Stimulated activated CD4-positive, alpha-beta T cell treated with anti-CD3 and anti-CD28 coated beads, TNF-alpha, amount 100 ng/mL, for 24 hours (primary cell): ENCODE measurements at places on chromosomes 11 and 22.

DNA sequence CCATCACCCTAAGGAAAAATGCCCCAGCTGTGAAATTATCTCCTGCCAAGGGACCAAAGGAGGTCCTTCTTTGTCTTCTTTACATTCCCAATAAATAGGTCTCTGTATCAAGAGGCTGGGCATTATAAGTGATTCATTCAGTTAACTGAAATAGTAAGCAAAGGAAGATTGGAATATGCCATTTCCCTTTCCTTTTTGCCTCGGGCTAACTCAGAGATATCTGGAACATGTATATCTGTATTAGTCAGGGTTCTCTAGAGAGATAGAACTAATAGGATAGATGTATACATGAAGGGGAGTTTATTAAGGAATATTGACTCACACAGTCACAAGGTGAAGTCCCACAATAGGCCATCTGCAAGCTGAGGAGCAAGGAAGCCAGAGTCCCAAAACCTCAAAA lies 15.3 kb upstream of the CWF19L2 start:
- DNase-seq, result no peak

- DNase-seq, result peak; percentile 18
Measured at GRCh38 chr22:41799486-41800347, 762 bp upstream of the CCDC134 start.

DNA sequence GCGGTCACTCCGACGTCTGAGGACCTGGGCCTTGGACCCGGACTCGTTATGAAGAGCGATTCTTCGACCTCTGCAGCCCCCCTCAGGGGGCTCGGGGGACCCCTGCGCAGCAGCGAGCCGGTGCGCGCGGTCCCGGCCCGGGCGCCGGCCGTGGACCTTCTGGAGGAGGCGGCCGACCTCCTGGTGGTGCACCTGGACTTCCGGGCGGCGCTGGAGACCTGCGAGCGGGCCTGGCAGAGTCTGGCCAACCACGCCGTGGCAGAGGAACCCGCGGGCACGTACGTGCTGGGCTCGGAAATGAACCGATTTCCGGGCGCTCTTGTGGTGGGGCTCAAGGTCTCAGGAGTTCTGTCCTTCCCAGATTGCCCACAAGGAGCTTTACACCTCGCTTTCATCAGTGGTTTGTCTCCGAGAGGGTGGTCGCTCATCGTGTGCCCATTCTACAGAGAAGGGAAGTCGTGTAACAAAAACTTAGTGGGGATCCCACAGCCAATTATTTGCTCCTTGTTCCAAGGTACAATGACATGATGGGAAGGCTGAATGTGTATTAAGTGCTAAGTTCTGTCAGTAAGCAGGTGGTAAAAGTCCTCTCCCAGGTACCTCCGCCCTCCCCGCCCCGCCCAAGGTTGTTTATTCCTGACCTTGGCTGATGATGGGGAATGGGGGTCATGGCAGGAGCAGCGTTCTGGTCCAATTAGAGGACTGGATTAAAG lies 695 bp downstream of the PEX26 start:
- no peak for DNase-seq

GRCh38 chr11:78131956-78132355 lies 7.5 kb downstream of the ALG8 start:
- DNase-seq, result no peak

- DNase-seq, result no peak
Measured at GRCh38 chr11:85040166-85040565, 587.0 kb downstream of the DLG2 start.

- no peak for DNase-seq
Measured at GRCh38 chr22:19884161-19884953, 29.7 kb upstream of the GNB1L start.

DNA sequence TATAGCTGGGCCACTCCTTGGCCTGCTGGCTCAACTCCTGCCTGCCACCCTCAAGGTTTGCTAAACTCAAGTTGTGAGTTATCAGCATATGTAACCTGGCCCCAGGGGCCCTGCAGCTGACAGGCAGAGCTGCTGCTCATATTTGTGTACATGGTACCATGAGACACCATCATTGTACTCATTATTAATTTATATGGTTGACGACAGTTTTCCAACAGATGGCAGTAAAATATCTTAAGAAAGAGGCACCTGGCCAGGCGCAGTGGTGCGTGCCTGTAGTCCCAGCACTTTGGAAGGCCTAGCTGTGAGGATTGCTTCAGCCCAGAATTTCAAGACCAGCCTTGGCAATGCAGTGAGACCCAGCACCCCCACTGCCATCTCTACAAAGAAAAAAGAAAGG lies 11.4 kb upstream of the DENND5A start:
- DNase-seq, result no peak

- no peak for DNase-seq
Measured at GRCh38 chr22:21714059-21714770, 21.4 kb downstream of the YPEL1 start.

DNA sequence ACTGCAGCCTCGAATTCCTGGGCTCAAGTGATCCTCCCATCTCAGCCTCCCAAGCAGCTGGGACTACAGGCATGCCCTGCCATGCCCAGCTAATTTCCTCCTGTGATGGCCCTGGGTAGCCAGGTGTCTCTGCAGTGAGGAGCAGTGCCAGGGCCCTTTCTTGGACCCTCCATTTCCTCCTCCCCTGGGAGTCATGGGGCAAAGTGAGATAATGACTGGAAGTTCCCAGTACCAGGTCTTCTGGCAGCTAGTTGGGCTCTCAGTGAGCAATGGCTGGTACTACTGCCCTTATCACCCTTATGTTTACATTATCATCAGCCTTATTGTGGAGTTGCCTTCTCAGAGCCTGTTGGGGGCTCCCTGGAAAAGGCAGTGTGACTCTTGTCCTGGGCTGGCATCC lies 17.6 kb downstream of the DAGLA start:
- no peak for DNase-seq

GRCh38 chr11:18790883-18791206 lies 753 bp downstream of the PTPN5 start:
- DNase-seq, result no peak

GRCh38 chr22:20531404-20532201 lies 24.2 kb downstream of the MED15 start:
- no peak for DNase-seq

GRCh38 chr11:134049303-134049702 lies 19.6 kb upstream of the JAM3 start:
- no peak for DNase-seq

- no peak for DNase-seq
Measured at GRCh38 chr22:48424201-48424627, 1403.5 kb downstream of the BRD1 start.

- DNase-seq, result no peak
Measured at GRCh38 chr22:27868732-27869282, 50.2 kb downstream of the PITPNB start.

DNA sequence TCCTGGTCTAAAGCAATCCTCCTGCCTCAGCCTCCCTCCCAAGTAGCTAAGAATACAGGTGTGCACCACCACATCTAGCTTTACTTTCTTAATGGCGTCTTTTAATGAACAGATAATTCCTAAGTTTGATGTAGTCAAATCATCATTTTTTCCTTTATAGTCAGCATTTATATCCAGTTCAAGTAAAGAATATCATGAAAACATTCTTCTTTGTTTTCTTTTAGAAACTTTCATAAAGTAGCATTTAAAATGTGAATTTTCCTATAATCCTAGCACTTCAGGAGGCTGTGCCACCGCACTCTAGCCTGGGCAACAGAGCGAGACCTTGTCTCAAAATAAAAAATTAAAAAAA lies 61.6 kb downstream of the RBFOX2 start:
- no peak for DNase-seq

- no peak for DNase-seq
Measured at GRCh38 chr22:39528080-39528661, 4.4 kb downstream of the RPS19BP1 start.

DNA sequence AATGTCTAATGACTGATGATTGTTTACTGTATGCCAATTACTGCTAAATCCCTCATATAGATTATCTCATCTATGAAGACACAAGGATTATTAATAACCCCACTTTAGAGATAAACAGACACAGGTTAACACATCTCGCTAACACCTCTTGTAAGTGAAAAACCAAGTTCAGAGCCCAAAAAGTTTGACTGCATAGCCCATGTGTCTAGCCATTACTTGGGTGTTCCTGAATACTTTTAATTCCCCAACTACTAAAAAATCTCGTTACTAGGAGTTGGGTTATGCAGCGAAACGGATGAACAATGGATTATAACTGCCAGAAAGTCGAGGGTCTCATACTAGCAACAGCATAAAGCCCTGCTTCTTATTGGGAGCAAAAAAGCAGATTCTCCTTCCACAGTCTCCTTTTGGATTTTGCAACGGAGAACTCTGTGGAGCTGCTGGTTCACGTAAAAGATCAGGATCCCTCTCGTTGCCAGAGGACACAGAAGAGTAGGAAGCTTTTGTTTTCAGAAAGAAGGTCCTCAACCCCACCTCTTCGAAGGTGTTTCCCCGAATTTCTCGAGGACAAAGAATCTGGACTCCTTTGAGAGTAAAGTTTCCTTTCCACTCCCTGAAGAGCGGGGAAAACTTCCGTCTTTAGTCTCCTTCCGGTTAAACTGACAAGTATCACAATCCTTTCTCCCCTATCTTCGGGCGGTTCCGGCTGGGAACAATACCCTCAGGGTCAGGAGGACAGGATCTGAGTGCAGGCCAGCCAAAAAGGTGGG lies 979 bp downstream of the ZBED5 start:
- peak; percentile 1 for DNase-seq

- no peak for DNase-seq
Measured at GRCh38 chr11:68714060-68714856, 29.9 kb downstream of the GAL start.

DNA sequence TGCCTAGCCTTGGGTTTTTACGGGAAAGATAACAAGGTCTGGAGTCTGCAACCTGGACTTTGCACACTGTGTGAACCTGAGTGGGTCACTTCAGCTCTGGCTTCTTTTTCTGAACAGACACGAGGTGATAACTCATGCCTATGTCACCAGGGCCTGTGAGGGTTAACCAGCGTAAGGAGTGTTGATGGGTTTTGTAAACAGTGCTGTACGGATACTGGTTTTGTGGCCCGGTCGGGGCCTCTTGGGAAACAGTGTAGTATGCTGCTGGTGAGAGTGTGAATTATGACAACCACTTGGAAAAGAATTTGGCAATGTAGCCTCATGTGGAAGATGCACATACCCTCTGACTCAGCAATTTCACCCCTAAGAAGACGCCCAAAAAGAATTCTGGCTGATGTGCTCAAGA lies 266.8 kb downstream of the MN1 start:
- no peak for DNase-seq

DNA sequence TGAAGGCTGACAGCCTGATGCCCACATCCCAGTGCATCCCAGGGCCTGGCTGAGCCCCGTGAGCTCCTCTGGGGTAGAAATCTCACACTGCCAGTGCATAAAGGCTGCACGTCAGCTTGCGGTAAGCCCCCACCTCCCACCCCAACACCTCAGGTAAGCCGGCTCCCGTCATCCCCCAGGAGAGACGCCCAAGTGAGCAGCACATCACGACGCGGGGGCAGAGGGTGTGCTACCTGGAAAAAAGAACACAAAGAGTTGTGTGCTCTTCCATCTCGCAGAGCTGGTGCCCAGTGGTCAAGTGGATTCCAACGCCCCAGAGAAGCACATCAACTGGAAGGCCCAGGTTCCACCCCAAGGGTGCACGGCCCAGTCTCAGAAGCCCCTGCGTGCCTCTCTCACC lies 50.0 kb downstream of the IGSF9B start:
- DNase-seq, result no peak

- DNase-seq, result no peak
Measured at GRCh38 chr22:17334059-17334458, 35.2 kb upstream of the CECR2 start.

- DNase-seq, result no peak
Measured at GRCh38 chr22:19525666-19526065, 1.5 kb upstream of the CLDN5 start.

DNA sequence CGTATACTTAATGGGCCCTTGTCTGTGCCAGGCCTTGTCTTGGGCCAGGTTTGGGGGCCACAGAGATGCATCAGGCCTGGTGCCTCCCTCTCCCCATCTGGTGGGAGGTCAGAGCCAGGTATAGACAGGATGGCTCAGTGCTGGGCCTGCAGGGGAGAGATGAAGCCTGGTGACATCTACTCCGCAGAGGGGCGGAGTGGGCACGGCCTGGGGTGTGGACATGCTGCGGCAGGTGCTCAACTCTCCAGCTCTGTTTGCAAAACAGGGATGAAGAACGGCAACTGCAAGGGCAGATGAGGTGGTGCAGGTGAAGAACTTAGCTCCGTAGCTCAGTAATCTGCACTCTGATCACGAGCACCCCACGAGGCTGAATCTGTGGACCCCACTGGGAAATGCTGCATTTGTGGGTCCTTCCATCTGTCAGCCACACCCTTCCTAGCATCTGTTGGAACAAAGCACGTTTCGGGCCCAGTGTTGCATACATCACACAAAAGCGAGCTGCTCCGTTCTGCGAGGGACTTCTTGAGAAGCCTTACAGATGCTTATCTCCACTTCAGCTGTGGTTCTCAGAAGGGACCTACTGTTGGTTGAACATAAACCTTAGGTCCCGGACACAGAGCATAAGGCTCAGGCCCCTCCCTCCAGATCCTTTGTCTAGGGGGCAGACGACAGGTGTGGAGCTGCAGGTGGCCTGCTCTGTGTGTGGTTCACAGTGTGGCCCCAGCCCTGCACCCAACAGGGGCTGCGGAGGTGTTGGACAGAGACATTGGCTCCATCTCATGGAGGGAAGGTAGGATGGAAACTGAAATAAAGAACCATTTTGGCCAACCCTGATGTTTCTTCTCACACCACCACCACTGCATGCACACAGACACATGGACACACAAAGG lies 78.3 kb downstream of the LRRC32 start:
- no peak for DNase-seq

GRCh38 chr11:64321533-64321932 lies 3.6 kb downstream of the PRDX5 start:
- no peak for DNase-seq

GRCh38 chr11:7536100-7536499 lies 22.3 kb downstream of the PPFIBP2 start:
- DNase-seq, result no peak

- DNase-seq, result no peak
Measured at GRCh38 chr11:72815110-72815618, 953 bp downstream of the ATG16L2 start.

DNA sequence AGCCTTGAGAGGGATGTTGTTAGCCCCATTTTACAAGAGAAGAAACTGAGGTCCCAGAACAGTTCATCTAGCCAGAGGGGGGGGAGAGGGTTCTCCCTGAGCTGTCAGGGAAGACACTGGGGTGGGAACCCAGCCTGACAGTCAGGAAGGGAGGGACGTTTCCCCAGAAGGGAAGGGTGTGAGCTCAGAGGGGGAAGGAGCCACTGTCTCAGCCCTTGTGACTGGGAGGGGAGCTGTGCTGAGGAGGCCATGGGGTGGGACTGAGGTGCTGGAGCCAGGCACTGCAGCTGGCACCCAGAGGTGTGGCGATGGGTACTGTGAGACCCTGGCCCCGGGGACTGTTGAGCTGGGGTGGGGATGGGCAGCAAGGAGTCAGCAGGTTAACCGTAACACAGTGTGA lies 35.7 kb downstream of the DAGLA start:
- DNase-seq, result no peak

- no peak for DNase-seq
Measured at GRCh38 chr11:35859301-35859700, 84.6 kb upstream of the LDLRAD3 start.

- no peak for DNase-seq
Measured at GRCh38 chr11:88494848-88495247, 157.3 kb upstream of the CTSC start.
